ENCODE measurements at places on chromosomes 1 and 21.

GRCh38 chr1:2228694-2229036 is 546 bp downstream of the SKI start:
- DNase-seq: no peak

GRCh38 chr1:98402860-98403259 is 258.7 kb upstream of the SNX7 start:
- DNase-seq: no peak

GRCh38 chr1:116318897-116319296 is 54.1 kb upstream of the ATP1A1 start:
- DNase-seq: no peak

DNA sequence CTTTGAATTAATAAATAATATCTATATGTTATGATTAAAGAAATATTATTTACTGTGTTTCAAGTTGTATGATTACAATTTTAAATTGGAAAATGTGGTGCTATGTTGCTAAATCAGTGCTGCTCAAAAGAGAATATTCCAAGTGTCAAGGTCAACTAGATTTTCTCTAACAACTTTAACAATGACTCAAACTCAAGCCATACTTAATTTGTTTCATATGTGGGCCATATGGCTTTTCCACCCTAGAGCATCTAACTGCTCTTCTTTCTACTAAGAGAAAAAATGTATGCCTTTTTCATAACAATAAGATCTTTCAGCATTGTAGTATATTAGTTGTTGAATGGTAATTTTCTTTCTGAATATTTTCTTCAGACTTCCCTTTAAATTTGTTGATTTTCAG is 8.3 kb upstream of the SYT14 start:
- no peak for DNase-seq

DNA sequence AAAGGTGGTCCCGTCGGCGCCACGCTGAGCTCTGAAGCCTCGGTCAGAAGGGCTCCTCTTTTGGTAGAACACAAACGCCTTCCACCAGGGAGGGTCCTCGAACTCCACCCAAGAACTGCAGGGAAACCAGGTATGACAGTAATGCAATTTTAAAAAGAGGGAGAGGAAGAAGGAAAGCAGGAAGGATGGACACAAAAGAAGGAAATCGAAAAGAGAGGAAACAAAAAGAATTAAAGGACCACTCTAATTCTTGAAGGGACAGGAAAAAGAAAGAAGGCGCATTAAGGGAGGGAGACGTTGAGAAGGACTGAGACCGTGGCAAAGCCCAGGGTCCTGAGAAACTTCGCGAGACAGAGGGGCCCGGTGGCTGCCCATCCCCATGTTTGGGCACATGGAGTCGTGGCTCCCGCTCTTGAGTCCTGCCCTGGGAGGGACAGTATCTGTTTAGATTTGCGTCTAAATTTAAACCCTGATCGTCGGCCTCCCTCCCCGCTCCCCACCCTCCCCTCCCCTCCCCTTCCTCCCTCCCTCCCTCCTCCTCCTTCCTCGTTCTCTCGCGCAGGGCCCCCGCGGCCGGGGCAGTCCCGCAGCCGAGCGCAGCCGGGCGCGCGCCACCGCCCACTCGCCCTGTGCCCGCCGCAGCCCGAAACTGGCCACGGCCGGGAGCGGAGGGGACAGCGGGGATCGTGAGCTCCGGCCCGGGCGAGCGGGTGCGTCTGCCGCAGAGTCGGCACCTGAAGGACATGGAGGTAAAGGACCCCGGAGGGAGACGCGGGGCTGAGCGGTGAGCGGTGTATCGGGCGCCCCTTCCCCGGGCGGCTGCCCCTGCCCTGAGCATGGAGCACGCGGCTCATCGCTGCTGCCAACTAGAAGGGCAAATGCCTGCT is at the start of gene RCSD1:
Gene RCSD1 (plus strand): TSS at position 552 of the 887 bp plus-strand sequence. CDS start 192 bp downstream, at position 744.
- peak; percentile 39 for DNase-seq

DNA sequence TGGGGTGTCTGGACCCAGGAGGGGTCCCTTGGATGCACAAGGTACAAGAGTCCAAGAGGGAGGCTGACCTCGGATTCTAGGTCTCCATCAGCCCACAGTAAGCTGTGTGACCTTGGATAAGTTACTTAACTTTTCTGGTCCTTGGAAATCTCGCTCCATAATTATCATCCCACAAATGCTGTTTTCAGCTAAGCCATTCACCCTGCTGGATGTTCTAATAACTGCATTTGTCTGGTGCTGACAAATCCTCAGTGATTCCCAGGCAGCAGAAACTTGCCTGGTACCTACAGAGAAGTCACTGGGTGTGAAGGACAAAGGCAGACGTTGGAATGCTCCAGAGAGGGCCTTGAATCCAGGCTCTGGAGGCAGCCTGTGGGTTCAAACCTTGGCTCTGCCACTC is 89.7 kb downstream of the IGSF21 start:
- no peak for DNase-seq

GRCh38 chr1:153750026-153750995 is 22.5 kb downstream of the INTS3 start:
- no peak for DNase-seq

DNA sequence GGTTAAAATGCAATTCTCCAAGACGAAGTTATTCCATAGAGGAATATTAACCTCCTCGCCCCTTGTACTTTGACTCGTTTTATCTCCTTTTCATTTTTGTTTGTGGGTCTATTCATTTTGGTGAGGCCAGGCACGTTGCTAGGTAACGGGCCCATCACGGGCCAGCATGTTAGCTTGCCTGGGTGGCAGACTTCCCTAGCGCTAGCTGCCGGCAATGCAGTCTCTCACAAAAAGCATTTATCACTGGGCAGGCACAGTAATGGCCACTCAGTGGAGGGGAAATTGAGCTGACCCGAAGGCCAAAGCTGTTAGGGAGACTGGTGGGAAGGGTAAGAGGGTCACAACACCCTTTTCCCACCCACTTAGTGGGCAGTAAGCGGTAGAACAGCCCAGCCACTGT is 234.4 kb upstream of the FOXD3 start:
- no peak for DNase-seq

DNA sequence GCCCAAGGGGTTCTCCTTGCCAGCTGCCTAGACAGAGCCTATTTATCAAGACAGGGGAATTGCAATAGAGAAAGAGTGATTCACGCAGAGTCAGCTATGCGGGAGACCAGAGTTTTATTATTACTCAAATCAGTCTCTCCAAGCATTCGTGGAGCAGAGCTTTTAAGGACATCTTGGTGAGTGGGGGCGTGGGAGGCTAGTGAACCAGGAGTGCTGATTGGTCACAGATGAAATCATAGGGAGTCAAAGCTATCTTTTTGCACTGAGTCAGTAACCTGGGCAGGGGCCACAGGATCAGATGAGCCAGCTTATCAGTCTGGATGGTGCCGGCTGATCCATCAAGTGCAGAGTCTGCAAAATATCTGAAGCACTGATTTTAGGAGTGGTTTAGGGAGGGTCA is 64.8 kb upstream of the MRPS6 start:
- no peak for DNase-seq

GRCh38 chr21:31425138-31425537 is 81.1 kb upstream of the TIAM1 start:
- no peak for DNase-seq

DNA sequence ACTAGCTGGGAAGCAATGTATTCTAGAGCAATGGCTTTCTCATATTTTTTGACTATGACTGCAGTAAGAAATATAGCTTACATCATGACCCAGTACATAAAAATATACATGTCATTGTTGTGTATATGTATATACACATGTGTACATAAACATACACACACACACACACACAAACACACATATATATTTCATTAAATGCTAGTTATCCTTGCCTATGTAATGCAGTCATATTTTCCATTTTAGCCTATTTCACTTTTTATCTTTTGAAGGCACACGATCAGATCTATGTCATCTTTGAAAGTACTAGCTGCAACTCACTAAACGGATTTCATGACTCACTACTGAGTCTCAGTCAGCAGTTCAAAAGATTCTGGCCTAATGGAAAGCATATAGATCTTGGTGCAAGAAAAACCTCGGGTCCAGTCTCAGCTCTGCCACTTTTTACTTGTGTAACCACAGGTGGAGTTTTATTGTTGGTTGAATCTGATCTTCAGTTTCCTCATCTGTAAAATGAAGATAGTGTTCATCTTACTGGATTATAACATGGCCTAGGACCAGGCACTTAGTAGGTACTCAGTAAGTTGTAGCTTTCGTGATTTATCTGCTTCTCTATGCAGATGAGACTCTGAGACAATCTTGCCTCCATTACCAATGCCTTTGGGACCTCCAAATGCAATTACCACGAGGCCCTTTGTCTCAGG is 325.6 kb downstream of the RRAGC start:
- DNase-seq: no peak

DNA sequence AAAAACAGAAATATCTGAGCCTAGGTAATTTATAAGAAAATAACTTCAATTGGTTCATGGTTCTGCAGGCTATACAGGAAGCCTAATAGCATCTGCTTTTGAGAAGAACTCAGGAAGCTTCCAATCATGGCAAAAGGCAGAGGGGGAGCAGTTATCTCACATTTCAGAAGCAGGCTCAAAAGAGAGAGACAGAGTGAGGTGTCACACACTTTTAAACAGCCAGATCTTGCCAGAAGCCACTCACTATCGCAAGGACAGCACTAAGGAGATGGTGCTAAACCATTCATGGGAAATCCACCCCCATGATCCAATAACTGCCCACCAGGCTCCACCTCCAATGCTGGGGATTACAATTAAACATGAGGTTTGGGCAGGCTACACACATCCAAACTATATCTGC is 25.5 kb downstream of the RGS18 start:
- DNase-seq: no peak

DNA sequence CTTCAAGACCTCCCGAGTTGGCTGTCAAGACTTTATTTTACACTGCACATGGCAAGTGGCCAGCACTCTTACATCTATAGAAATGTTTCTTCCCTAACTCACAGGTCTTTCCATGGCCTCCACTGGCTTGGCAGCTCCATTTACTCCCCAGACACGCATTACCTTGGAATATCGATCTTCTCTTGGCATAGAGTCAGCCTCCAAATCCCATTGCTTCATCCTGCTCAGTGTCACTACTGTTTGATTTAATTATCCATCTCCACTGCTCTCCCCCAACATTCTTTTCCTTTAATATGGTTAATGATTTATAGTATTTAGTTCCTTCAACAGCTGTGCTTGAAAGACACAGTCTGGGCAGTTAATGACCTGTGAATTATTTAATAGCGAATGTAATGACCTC is 241.2 kb upstream of the MAP1LC3C start:
- no peak for DNase-seq

GRCh38 chr1:116808200-116808847 is 54.1 kb downstream of the CD2 start:
- no peak for DNase-seq

GRCh38 chr1:219264561-219264960 is 90.9 kb downstream of the LYPLAL1 start:
- no peak for DNase-seq

DNA sequence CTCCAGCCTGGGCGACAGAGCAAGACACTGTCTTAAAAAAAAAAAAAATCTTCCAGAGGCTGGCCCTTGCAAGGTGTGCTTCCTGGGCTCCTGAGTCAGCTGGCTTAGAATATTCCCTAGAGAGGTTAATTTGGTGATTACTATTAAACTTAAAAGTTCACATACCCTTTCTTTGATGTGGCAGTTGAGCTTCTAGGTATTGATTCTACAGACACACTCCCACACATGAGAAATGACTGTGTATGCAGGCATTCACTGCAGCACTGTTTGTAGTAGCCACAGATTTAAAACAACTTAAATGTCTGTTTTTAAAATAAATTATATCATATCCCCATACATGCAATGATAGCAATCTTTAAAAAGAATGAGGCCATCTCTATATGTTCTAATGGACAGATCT is 93.4 kb downstream of the GDAP2 start:
- DNase-seq: no peak

- DNase-seq: no peak
Measured at GRCh38 chr1:51101976-51102375, at the start of gene C1orf185. TSS of gene C1orf185 (plus strand) at chr1:51102228. CDS start at chr1:51102234, 6 bp downstream.

DNA sequence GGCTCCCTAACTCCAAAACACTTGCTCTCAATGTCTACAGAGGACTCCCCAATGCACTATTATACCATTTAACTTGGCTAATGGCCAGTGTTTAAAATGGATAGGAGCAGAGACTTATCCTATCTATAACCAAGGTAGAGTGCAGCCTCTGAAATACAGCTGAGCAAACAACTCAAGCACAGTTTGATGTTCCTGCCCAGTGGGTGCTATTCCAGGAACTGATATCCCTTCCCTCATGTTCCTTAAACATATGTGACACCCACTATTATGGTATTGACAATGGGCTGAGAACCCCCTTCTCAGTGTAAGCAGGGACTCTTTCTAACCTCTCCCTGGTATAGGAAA is 51.7 kb downstream of the SH3GLB1 start:
- DNase-seq: no peak

DNA sequence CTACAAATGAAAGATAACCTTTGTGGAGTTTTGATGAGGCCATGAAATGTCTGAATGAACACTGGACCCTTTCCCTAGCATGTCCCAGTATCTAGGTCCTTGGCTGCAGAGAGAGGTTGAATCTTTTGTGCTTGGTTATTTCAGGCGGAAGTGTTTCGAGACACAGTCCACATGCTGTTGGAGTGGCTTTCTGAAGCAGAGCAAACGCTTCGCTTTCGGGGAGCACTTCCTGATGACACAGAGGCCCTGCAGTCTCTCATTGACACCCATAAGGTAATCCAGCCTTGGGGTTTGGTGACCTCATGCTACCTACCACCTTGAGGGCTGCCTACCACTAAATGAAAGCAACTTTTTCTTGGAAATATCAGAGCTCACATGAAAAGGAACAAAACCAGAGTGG is 38.9 kb upstream of the BMP8A start:
- no peak for DNase-seq

- DNase-seq: no peak
Measured at GRCh38 chr1:53580009-53580400, 120.8 kb downstream of the DMRTB1 start.

DNA sequence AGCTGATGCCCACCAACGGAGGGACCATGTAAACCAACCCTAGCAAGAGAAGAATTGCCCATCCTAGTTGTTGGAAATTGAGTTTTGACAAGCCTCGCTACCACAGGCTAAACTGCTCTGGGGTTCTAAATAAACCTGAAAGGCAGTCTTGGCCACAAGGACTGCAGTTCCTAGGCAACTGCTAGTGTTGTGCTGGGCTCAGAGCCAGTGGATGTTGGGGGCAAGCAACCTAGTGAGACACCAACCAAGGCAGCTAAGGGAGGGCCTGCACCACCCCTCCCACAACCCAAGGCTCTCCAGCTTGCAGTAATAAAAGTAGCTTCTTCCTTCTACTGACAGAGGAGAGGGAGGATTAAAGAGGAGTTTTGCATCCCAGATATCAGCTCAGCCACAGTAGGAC is 102.4 kb upstream of the PKN2 start:
- DNase-seq: no peak

DNA sequence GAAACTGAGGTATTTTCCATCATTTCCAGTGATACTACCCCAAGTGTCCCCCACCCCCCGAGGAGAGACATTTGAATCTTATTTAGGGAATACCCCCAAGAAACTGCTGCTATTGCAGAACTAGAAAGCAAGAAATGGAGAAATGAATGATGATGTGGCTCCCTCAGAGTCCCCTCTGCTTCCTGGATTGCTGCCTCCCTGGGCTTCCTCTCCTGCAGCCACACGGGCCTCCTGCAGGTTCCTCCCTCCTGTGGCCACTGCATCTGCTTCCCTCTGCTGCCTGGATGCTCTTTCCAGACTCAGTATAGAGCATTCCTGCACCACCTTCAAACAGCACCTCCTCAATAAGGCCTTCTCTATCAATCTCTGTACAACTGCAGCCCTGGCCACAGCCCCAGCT is 69.3 kb downstream of the SLC25A24 start:
- no peak for DNase-seq

Data from lung microvascular endothelial cell (primary cell).